ENCODE measurements at places on chromosomes 13 and 19.

DNA sequence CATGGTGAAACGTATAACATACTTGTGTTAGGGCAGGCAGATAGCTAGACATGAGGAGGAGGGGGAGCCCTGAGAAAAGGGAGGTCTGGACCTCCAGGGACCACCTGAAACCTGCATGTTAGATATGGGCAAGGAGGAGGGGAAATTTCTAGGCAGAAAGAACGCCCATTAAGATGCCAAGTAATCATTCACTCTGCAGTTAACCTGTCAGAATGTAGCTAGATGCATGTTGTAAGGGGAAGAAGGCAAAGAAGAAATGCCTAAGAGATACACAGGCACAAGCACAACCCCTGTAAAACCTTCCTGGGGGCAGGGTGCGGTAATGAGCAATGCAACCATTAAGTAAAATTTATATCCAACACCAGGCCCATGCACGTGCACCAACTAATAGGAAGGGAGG is 1055.3 kb upstream of the SPRY2 start:
- no peak for DNase-seq

DNA sequence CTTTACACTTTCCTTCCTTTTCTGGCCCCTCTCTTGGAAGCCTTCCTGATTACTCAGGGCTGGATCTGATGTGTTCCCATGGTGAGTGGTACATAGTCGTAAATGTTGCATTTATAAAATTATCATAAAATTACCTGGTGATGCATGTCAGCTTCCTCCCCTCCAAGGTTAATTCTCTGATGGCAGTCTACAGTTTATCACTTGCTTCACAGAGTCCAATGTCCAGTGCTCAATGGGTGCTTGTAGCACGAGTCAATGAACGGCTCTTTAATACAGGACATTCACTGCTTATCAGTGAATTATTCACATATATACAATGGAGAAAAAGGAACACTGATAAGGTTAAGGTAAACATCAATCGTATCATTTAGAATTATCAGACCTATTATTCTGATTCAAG is 27.0 kb upstream of the OXGR1 start:
- peak; percentile 70 for DNase-seq

DNA sequence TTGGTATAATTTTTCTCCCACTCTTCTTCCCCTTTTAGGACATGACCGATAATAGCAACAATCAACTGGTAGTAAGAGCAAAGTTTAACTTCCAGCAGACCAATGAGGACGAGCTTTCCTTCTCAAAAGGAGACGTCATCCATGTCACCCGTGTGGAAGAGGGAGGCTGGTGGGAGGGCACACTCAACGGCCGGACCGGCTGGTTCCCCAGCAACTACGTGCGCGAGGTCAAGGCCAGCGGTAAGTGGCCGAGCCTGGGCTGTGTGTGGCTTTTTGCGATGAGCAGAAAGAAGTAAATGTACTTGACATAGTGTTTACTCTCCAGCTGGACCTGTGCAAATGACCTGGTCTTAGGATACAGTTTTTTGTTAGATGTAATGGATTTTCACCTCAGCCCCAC is 102.5 kb downstream of the ARHGEF7 start:
- peak; percentile 67 for DNase-seq

DNA sequence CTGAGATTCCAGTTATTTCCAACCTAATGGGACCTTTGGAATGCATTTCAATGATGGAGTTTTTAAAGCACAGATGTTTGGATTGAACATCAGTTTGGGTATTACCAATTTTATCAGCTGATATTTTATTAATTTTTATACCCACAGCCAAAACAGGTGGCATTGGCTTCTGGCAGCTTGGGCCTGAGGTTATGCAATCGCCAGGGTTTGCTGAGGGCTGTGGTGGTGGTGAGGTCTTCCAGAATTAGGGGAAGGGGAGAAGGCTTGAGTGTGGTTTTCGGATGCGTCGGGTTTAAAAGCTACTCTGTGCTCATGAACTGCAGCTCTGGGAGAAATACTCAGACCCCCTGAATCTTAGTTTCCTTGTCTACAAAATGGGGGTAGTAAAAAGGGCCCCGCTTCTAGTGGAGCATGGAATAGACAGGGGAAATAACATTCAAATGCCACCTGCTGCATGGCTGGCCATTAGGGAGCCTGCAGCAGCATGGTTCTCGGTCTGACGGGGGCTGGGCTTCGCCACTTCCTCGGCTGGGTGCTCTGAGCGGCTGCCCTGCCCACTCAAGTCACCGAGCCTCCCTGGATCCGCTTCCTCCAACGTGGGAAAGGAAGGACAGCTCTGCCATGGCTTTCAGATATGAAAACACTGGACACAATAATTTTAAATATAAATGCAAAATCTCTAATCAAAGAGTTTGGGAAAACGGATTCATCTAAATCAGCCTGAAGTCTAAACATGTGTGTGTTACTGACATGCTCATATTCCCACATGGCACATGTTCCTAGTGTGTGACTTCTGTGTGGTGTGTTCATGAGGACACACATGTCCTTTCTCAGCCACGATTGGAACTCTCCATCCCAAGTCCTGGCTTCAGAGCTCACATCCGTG is 35.2 kb downstream of the ADPRHL1 start:
- no peak for DNase-seq

- peak; percentile 96 for DNase-seq
Observed at GRCh38 chr13:80341101-80341755, at the start of gene SPRY2. Gene SPRY2 (minus strand): TSS chr13:80341126. CDS start chr13:80337705, 3,421 bp downstream.

GRCh38 chr13:40309881-40310280 is 356.6 kb downstream of the FOXO1 start:
- DNase-seq: no peak

GRCh38 chr13:105672881-105673280 is 862.6 kb downstream of the EFNB2 start:
- no peak for DNase-seq

DNA sequence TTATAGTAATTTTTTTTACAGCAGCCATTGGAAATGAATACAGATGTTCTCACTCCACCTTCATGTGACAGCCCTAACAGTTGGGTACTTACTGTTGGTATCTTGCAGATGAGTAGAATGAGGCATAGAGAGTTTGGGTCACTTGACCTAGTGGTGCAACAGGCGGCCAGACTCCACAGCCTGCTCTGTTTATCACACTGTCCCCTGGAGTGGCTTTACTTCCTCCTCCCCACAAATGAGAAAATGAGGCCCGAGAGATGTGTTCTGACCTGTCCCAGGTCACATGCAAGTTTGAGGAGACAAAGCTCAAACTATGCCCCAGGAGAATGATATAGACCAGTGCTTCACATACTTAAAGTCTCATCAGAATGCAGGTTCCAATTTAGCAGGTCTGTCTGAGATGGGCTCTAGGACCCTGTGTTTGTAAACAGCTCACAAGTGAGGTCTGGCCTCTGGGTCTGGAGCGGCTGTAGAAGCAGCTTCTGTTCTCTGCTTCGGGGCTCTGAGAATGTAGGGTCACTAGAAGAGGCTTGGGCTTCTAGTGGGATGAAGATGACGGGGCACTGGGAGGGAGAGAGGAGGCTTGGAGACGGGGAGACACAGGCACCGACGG is 37.4 kb upstream of the RCBTB2 start:
- no peak for DNase-seq

DNA sequence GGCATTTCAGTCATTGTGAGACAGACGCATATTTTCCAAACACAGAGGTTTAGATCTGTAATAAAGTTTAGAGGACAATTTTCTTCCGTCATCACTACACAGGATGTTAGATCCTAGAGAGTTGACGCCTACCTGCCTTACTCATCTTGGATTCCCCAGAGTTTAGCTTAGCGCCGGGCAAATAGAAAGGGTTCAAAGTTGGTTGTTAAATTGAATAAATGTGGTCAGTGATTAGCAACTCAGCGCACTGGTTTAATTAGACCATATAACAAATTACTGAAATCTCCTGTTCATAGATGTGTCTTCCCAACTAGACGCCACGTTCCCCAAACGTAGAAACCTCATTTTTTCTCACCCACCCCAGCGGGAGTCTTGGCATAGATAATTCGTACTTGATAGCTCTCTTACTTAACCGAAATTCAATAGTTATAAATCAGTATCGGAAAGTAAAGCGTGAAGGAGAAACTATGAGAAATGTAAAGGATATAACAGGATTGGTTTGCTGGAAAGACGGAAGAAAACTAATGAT is 726 bp upstream of the UFM1 start:
- DNase-seq: peak; percentile 10

GRCh38 chr19:45250216-45250831 is 747 bp upstream of the MARK4 start:
- DNase-seq: no peak
